ENCODE measurements at places on chromosomes 12 and 14. TPM values are rescaled to one million over a fixed set of nuclear protein-coding genes. Genes with fewer than 3 reads are reported as not detected.

Gene CLMN
- total RNA-seq, result 0.17 TPM

Gene TPH2
- total RNA-seq, result not detected

Gene KLHDC1
- total RNA-seq, result 3.1 TPM

Gene RAP1B
- total RNA-seq, result 290 TPM

Gene KLHL33
- total RNA-seq, result 0.72 TPM

Gene PLEKHG7
- total RNA-seq, result 0.89 TPM

Gene NR1H4
- total RNA-seq, result not detected

Gene SDR9C7
- total RNA-seq, result not detected

Gene NTN4
- not detected for total RNA-seq

Data from CD4-positive, CD25-positive, alpha-beta regulatory T cell (primary cell).